ENCODE measurements at places on chromosomes 2 and 18.

DNA sequence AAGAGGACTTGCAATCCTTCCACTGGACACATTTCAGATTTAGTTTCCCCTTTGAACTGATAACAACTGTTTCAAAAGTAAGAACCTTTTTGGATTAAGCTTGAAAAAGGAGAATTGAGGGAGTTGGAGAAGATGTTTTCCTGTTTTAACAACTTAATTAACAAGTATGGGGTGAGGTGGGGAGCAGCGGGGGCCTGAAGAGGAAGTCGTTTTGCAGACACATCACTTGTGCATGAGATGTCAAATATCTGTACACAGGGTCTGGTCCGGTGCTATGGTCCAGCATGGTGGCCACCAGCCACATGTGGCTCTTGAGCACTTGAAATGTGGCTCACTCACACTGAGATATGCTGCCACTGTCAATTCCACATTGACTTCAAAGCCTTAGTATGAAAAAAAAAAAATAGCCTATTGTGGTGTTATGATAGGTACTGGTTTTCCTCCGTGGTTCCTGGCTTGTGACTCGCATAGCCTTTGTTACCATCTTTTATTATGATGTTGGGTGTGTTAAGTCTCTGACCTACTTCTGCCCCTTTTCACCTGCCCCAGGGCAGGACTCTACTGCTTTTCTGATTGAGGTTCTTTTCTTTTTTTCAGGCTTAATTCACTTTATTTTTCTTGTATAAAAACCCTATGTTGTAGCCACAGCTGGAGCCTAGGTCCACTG, 205.5 kb downstream of the BCL2 start:
- no peak for DNase-seq

DNA sequence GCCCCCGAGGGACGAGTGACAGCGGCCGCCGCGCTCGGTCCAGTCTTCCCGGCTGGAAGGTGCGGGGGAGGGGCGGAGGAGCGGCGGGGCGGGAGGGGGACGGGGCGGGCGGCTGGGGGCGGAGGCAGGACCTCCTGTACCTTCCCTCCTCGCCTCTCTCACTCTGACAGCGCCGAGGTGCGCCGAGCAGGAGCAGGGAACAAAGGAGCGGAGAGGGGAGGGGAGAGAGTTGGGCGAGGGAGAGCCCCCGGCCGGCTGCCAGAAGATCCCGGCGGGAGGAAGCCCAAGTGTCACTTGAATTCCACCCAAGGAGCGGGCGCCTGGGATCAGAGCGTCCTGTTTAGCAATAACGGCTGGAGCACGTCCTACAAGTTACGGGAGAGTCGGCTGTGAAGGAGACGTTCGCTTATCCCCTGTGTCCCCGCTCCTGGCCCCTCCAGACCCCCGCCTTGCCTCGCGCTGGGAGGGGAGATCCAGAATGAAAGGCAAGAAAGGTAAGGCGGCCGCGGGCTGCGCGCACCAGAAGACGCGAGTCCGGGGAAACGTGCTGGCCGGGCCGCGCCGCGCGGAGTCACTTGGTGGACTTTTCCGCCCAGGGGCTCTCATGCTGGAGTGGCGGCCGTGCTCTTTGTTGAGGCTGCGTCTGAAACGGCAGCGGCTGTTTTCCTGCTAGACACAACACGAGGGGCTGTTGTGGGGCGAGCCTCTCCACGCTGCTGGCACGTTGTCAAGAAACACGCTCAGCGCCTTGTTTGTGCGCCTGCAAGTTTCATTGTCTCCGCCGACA, at the start of gene TGIF1:
Gene TGIF1 (plus strand): TSS at position 161 of the 787 bp plus-strand sequence. CDS start 318 bp downstream, at position 479.
- peak; percentile 80 for DNase-seq

- no peak for DNase-seq
Measured at GRCh38 chr18:70366174-70366573, 77.3 kb downstream of the SOCS6 start.

DNA sequence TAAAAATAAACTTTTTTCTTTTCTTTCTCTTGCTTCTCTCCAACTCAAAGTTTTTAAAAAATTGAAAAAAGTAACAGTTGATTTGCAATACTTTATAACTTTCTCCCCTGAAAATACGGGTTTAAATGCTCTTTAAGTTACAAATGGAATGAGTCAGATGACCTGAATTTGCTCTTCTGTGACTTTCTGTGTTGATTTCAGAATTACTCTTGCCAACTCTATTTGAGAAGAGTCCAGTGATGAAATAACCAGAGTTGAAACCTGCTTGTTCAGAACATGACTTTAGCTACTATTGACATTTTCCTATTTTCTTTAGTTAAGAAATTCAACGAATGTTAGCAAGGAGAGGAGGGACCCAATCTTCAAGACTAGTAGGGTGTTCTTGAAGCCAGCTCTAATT, 146.1 kb upstream of the ZSWIM2 start:
- peak; percentile 60 for DNase-seq

- DNase-seq, result no peak
Measured at GRCh38 chr2:46193356-46193755, 103.9 kb upstream of the EPAS1 start.

DNA sequence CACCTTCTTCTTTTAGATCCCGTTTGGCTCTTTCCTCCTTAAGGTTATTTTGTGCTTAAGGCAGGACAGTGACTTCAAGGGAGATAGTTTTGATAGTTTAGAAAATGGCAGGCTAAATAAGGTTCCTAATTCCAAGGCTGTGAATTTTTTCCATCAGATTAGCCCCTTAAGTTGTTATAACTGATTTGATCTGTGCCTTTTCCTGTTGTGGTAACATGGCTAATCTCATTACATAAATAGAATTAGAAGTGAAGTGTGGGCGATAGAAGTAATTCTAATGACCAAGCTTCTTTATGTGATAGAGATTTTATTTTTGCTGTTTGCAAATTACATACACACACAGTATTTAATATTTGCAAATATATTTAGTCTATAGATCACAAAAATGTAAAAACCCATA, 102.0 kb downstream of the MYO1B start:
- DNase-seq, result no peak

DNA sequence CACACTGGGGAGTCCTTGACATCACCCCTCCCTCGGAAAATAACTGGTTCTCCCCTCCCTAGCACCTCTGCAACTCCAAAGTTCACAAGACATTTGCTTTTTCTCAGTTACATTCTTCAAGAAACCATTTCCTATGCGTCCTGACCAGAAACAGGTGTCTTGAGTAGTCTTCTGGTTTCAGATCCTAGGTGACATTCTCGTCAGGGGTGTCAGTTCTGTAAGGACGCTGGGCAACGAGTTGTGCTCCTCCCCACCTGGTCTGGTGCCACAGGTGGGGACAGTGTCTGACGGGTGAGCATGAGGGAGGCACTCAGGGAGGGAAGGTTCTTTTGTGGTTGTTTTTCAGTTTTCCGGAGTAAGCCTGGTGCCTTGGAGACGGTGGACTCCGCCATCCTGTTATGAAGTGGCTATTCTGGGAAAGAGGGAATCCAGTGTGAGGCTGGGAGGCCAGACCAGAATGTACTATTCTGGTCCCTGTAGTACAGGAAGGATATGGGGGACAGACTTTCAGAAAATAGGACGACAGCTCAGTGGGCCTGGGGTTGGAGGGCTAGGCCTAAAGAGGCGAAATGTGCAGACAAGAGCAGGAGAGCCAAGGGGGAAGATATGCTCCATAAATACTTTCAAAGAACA, 50.6 kb downstream of the EPAS1 start:
- no peak for DNase-seq

- no peak for DNase-seq
Measured at GRCh38 chr2:12201369-12201768, 454.9 kb downstream of the LPIN1 start.

DNA sequence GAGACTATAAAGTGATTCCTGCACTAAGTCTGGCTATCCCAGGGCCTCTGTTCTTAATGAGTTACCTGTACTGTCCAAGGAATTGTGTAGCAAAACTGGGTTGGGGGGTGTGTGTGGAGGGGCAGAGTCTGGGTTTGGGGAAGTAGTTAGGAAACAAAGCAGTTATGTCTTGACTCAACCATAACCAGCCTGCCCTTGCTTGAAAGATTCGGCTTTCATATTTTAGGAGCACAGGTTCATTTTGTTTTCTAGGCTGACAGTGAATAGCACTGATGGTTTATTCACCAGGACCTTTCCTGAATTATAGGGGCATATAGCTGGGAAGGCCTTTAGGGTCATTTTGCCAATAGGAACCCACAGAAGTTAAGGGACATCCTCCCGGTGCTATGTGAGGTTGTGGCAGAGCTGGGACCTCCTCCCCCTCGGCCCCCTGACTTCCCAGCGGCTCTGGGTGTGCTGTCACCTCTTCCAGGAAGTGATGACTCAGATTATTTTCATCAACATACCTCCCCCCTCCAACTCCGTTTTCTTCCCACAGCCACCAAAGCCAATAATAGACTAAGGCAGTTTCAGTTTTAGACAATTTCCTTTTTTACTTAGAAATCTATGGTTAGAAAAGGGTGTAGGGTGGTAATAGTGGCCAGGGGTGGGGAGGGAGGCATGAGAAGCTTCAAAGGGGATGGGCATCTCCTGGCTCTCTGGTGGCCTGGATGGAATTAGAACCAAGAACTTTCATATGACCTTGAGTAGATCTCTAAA, 44.8 kb downstream of the SETBP1 start:
- DNase-seq, result peak; percentile 68

DNA sequence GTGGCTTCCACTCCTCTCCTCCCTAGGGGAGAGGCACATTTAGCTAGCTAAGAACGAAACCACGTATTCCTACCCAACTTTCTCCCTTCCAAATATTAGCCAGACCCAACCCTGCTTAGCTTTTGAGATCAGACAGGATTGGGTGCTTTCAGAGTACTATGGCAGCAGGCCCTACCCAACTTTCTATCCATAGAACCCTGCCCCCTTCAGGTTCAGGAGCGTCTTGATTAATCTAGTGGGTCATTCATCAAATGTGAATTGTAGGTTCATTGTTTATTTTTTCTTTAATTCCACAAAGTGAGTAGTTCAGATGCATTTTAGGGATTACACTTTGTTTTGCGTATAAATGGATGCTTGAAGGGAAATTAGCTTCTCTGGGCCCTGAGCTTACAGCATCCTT, 188.3 kb downstream of the MIB1 start:
- no peak for DNase-seq

GRCh38 chr2:178914259-178914849, 107.1 kb upstream of the TTN start:
- DNase-seq, result peak; percentile 90

DNA sequence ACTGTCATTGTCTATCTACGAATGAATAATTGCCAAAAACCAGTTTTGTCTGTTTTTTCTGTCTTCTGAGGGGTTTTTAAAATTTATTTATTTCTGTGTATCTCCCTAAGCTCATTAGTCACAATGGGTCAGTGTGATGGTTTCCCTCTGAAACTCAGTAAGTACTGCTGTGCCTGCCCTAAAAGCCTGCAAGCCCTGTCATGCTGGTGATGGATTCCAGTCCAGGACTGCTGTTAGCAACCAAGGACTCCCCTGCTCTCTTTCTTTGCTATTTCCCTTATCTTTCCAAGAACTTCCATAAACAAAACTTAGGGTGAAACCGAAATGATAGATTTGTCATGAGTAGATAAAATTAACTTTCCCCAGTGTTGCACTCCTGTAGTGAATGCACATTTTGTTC, 11.8 kb upstream of the DSG2 start:
- no peak for DNase-seq

- DNase-seq, result no peak
Measured at GRCh38 chr2:12538138-12538694, 178.5 kb upstream of the TRIB2 start.

DNA sequence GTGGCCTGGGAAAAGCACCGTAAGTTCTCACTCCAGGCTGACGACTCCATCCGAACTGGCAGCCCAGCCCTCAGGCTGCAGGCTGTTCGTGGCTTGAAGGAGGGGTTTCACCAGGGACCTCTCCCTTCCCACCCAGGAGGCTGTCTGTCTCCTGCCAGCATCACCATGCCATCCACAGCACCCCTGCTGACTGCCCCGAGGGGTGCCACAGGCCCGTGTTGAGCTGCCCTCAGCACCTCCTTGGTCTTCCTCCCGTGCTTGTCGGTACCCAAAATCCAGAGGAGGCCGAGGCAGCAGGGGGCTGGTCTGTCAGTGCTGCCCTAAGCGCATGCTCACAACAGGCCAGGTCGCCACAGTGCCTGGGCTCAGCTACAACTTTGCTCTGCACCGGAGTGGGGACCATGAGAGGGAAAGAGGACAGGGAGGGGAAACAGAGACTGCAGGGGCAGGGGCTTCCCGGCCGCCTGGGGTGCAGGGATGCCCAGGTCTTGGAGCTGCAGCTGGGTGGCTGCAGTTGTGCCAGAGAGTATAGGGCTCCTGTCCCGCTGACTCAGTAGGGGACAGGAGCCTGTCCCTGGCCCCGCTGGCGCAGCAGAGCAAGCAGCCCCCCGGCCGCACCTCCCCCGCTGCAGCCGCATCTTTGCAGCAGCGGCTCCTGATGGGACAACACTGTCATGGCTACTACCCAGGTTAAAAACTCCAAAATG, 963.7 kb upstream of the CRIM1 start:
- DNase-seq, result no peak

DNA sequence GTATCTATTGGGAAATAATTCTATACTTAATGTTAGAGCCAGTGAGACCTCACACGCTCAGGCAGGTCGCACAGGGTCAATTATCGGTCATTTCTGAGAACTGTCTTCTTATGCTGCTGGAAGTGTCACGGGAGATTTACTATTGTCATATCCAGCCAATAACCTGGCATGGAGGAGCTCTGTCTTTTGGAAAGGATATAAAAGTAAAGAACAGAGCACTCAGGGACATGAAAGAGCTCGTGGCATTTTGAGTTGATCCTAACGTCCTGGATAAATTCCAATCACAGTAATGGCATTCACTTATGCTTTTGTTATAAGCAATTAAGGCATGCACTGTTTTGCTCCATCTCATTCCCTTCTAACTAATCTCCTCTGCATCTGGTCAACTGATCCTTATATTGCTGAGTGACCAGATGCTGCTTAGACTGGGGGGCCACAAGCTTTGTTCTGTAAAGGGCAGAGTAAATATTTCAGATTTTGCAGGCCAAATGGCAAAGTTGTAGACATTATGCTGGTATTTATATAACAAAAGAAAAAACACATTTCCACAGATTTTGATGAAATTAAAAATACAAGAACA, 453.5 kb upstream of the SMIM21 start:
- no peak for DNase-seq

GRCh38 chr2:99695944-99696253, 206.1 kb upstream of the REV1 start:
- no peak for DNase-seq

All from foreskin fibroblast (primary cell).